Cardiac septum (tissue), 1 donor: ENCODE measurements at places on chromosomes 11 and 22. TPM values are rescaled to one million over a fixed set of nuclear protein-coding genes. Genes with fewer than 3 reads are reported as not detected.

- DNase-seq: no peak
Observed at GRCh38 chr11:33620423-33621171, 80.0 kb downstream of the C11orf91 start.

- no peak for DNase-seq
Observed at GRCh38 chr11:17538054-17538453, 6.2 kb downstream of the USH1C start.

- no peak for DNase-seq
Observed at GRCh38 chr11:27100534-27100933, 59.9 kb downstream of the BBOX1 start.

DNA sequence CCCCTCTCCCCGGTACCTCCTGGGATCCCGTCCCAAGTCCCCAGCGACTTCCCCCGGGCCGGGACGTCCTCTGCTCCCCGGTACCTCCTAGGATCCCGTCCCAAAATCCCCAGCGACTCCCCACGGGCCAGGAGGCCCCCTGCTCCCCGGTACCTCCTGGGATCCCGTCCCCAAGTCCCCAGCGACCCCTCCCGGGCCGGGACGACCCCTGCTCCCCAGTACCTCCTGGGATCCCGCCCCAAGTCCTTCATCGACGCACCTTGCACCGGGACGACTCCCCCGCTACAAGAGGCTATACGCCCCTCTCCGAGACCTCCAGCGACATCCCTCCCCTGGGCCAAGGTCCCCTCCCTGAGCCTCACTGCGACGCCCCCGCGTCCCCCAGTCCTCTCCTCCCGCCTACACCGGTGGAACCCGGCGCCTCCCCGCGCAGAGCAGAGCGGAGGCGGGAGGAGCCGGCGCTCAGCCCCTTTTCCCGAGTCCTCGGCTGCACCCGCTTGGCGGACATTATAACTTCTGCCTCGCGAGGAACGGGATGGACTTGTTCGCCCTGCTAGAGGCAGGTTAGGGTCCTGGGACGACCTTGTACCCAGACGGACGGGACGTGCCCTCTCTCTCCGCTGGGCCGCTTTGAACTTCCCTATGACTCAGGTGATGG, 912 bp downstream of the KREMEN1 start:
- peak; percentile 84 for DNase-seq

DNA sequence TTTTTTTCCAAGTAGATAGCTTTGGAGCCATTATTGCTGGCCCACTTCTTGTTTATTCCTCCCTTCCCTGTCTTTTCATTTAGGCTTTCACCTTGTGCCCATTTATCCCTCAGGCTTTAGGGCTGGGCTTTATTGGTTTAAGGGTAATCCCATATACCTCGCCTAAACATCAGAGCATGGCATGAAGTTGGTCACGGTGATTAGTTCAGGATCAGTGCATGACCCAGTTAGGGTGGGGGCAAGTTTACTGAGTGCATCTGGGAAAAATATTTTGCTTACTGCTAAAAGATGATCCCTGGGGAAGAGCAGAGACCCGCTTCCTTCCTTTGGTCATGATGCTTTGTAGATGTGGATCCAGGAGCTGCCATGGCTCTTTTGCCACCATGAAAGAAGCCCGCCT, 153.3 kb upstream of the NECTIN1 start:
- no peak for DNase-seq

DNA sequence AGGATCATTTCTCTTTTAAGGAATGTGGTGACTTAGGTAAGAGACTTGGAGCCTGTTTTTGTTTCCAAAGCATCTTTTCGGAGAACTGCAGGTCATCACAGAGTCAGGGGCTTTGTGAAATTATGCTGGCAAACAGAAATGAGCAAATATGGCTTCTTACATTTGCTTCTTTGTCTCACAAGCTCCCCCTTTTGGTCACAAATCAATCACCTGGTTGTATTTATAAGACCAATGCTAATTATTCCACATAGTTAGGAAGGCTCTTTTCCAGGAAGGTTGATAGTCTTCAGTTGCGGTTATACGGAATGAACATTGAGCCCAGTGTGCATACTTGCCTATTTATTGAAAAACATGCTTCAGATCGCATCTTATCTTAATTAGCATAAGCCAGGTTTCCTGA, 34.6 kb upstream of the CEP126 start:
- no peak for DNase-seq

DNA sequence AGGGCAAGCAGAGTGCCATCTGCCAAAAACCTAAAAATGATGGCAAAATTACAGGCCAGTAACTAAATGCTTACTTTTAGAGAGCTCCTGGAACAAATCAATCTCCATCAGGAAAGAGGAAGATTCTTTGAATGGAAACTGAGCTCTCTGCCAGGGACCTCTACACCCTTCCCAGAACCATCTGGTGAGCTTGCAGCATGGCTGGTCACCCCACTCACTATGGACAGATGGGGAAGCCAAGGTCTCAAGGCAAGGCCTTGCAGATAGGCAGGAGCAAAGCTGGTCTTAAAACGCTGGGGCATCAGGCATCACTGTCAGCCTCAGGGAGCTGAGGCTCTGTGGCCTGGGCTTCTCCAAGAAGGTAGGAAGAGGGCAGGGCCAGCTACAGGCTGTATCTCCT, 36.2 kb downstream of the SERGEF start:
- DNase-seq: no peak

DNA sequence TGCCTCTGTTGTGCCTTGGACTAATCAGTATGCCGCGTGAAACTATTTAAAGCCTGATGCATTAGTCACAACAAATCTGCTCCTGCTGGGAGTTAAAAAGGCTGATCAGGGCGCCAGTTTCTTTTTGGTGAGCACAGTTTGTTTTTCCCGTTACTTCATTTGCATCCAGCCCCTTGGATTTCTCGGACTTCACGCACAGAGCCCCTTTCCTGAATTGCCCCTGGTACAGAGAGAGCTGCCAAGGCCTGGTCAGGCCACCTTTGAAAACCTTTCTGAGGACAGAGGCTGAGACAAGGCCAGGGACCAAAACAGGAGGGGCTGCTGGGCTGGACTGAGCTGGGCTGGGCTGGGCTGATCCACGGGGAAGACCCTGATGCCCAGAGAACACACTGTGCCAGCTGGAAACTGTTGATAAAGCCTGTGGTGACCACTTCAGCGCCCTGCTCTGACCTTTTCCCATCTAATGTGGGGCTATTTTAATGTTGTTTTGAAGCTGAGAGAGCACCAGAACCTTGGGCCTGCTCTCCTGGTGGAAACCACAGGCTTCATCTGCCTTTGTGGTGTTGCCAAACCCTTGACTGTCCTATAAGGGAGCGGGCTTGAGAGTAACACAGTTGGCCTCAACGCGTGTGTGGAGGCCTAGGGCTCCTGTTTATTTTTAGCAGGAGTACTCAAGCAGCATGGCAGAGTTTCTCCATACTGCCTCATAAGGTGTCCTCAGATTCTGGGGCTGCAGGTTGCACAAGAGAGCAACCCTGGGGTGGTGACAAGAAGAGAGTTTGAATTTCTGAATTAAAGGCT, 44.2 kb downstream of the NAV2 start:
- no peak for DNase-seq

DNA sequence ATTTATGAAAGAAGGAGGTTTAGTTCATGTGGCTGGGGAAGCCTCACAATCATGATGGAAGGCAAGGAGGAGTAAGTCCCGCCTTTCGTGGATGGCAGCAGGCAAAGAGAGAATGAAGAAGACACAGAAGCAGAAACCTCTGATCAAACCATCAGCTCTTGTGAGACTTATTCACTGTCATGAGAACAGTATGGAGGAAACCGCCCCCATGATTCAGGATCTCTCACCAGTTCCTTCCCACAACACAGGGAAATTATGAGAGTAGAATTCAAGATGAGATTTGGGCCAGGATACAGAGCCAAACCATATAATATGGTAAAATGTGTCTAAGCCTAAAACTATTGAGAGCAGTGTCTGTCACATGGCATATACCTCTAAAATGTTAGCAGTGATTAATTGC, 503.8 kb upstream of the CCDC179 start:
- no peak for DNase-seq

DNA sequence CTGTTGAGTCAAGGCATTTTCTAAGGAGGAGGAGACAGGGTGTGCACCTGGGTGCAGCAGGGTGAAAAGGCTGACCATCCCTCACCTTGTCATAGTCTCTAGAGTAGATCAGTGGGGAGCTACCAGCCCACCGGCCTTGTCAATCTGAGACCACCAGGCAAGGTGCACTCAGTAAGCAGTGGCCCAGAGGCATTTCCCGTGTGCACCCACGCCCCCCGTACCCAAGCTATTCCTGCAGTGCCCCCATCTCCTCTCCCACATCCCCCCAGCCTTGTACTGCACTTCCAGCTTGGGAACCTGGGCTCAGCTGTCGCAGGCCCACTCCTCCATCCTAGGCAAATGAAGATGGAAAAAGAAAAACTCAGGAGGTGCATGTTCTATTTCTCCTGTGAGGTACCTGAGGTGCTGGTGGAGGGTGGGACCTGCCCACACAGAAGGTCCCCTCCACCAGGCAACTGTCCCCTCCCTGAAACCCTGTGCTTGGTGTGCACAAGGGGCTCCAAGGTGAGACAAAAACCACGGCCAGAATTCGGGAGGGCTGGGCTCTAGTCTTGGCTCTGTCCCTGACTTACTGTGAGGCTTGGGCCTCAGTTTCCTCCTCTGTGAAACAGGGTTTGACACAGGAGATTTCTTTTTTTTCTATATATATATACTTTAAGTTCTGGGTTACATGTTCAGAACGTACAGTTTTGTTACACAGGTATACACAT, 8.4 kb downstream of the P2RY2 start:
- no peak for DNase-seq

DNA sequence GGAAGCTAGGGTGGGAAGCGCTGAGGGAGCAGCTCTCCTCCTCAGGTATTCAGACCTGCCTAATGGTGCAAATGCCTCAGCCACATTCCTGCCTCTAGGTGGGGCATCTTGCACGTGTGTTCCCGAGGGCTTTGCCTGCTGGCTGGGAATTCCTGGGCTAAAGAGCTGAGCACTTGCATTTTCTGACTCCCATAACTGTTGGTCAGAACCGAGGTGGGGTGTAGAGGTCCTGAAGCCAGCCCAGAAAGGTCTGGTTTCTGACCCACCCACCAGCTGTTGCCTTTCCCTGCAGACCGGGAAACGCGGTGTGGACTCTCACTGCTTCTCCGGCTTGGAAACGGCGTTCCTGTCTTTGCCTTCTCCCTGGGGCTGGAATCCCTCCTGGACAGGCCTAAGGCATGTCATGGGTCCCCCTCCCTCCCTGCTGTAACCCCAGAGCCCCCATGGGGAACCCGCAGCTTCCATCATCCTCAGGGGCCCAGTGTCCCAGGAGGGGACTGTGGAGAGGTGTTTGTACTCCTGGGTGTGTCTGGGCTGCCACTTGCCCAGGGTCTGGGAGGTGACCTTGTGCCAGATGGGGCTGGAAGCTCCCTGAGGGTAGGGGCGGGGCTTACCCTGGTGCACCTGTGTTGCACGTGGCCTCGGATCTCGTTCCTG, 24.0 kb upstream of the SMIM38 start:
- DNase-seq: no peak

GRCh38 chr11:114216796-114217180, 79.4 kb upstream of the NNMT start:
- no peak for DNase-seq

GRCh38 chr11:85619499-85619898, 7.6 kb downstream of the DLG2 start:
- no peak for DNase-seq

Gene BIRC3
- 1.8 TPM for total RNA-seq

Gene ADAMTS15
- total RNA-seq: 8.5 TPM

Gene GDPD4
- total RNA-seq: not detected

Gene GNB1L
- total RNA-seq: 2.0 TPM

Gene CEND1
- 0.65 TPM for total RNA-seq

Gene HRAS
- total RNA-seq: 75.9 TPM
